ENCODE measurements at places on chromosomes 3 and 15.

GRCh38 chr3:128278130-128278529 is 124.8 kb downstream of the EEFSEC start:
- DNase-seq, result no peak

DNA sequence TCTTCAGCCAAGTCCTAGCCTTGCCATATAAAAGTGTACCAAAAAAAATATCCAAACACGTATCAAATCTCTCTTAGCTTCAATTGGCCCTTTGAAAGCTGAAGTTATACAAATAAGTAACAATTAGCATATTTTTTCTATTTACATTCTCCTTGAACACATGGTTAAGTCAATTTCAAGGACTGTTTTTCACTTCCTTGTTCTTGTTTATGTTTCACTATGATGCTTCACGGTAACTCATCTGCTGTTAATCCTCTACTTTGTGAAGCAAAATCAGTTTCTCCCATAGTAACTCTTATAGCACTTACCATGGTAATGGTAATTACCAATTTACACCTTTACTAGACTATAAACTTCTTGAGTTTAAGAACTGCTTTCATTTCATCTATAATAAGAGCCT is 10.6 kb upstream of the SPRED1 start:
- no peak for DNase-seq

DNA sequence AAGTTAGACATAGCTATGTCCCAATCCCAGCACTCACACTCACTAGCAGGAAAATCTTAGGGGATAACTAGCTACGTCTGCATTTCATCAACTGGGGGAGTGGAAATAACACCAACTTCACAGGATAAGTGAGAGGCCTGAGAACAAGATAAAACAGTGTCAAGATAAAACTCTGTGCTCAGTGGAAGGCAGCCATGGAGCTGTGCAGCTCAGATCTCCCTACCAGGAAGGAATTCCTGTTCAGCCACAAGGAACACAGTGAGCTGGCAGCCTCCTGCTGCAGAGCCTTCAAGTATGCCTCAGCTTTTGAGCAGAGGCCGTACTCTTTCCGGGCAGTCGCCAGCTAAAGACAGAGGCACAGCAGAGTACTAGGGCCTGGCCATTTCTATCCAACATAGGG is 115.8 kb upstream of the TOPAZ1 start:
- DNase-seq, result no peak

DNA sequence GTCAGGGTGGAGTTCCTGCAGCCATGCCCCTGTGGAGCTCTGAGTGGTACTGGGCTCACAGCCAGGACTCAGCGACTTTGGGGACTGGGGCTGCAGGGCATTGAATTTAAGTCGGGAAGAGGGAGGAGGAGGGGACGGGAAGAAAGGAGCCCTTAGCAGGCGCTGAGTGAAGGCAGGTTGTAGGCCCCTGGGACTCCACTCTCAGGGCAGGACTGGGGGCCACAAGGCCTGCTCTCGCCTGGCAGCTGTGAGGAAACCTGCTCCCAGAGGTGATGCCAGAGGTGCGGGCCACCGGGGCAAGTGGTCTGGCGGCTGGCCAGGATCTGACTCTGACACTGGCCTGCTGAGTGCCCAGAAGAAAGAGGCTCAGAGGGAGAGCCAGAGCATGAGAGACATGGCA is 73.5 kb downstream of the EPHB3 start:
- no peak for DNase-seq

All from fibroblast of skin of left quadriceps (primary cell).